ENCODE measurements at places on chromosomes 3 and 15.

- DNase-seq: no peak
Observed at GRCh38 chr3:162168715-162169114, 672.1 kb downstream of the OTOL1 start.

GRCh38 chr3:193230610-193231009 lies 10.4 kb upstream of the PLAAT1 start:
- no peak for DNase-seq

GRCh38 chr3:26291840-26292239 lies 330.7 kb upstream of the LRRC3B start:
- DNase-seq: no peak

DNA sequence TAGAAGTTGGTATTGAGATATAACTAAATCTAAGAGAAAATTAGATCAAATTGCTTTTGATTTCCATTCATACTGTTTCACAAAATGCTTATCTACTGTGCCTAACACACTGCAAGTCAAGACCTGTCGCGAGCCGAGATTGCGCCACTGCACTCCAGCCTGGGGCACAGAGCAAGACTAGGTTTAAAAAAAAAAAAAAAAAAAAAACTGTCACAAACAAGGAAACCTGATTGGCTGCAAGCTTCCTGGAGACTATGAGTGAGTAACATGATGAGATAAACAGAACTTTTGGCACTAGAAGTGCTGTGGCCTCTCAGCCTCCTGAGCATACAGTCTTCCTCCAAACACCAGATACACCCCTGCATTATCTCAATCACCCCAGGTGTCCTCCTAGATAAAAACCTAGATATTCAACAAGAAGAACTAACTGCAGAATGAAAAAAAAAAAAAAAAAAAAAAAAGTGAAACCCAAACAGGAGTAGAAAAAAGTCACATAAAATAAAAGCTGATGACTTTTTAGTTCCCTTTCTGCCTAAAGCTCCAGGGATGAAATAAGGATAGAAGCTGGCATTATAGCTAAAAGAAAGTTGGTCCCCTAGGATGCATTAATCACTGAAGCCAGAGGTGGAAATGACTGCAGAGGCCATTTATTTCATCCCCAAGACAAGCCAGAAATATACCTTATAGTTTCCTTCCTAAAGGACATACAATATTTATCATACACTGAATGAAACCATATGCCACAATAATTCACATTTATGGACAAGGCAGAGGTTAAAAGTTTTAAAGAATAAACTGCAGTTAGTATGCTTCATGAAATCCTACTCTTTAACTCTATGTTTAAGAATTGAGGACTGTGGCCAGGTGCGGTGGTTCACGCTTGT lies 82.4 kb downstream of the P3H2 start:
- no peak for DNase-seq
